ENCODE measurements at places on chromosomes 3 and 15.

- DNase-seq, result no peak
These were observed 147.6 kb downstream of the KLF13 start for GRCh38 chr15:31474059-31474868.

- DNase-seq, result no peak
These were observed 9.3 kb downstream of the MOBP start for GRCh38 chr3:39476783-39477182.

GRCh38 chr15:25169318-25169717, 214.5 kb downstream of the SNRPN start:
- DNase-seq, result no peak

DNA sequence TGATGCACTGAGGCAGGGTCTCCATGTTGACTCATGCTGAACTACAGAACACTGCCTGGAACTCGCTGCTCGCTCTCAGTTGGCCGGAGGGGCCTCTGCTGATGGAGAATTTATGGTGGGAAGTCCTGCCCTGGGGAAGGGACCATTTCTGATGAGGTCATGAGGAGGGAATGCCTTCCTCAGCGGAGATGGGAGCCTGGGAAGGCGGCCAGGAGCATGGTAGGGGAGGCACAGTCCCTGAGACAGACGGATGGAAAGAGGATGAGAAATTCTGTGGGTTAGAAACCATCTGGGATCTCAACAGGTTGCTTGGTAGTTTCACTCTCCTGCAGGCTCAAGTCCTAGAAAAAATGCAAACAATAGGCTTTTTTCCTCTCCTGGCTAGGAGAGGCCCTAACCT, 56.8 kb upstream of the TPM1 start:
- DNase-seq, result peak; percentile 57

DNA sequence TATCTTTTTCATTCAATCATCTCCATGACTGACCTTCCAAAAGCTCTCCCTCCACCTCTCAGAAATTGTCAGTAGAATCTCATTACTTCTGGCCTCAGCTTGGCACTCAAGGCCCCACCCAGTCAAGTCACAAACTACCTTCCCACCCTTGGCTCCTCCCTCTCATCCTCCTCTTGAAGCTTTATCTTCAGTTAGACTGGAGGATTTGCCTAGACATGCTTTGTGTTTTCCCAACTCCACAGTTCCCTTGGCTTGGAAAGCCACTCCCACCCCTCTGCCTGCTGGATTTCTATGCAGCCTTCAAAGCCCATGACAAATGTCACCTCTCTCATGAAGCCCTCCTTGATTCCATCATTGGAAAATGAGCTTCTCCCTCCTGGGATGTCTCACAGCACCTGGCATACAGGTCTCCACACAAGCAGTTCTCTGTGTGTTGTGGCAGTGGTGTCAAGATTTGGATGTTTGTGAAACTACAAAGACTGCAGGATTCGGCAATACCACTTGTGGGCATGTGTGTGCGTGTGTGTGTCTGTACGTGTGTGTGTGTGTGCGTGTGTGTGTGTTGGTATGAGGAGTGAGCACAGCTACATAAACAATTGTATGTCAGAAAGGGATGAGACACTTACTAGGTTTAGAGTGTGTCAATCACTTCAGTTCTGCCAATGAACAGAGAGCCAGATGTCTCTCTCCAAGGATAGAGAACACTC, 45.3 kb upstream of the VPS8 start:
- peak; percentile 45 for DNase-seq

DNA sequence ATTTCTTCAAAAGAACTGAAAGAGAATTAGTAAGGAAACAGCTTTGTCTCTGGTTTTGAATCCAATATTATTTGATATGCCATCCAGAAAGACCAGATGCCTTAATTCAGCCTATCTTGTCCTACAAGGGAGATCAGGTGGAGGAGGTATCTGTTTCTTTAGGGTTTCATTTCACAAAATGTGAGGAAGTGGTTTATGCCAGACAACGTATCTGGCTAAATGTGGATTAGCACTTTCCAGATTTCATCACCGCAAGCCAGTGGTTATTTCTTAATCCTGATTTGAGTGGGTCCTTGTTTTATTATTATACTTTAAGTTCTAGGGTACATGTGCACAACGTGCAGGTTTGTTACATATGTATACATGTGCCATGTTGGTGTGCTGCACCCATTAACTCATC, 271.1 kb downstream of the EBLN2 start:
- no peak for DNase-seq

- no peak for DNase-seq
These were observed 38.6 kb downstream of the TAFA4 start for GRCh38 chr3:68893600-68894239.

DNA sequence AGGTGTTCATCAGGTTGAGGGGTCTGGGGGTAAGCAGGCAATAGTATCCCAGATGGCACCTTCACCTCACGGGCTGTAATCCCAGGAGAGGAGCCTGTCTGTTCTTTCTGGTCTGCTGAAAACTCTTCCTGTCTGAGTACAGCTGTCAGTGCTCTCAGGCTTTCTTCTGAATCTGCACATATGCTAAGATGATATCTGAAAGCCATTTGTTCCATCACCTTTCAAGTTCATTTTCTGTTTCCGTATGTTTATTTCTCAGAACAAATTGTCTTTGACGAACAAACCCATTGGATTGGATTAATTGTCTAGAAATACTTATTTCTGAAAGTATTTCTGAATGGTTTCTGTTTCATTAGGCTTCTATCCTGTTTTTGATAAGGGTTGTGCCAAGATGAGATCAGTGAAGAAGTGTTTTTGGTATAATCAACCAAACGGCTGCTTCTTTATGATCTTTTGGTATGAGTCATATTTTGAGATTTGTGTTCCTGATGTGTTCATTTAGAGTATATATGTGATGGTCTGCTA, 13.3 kb downstream of the ZNF592 start:
- no peak for DNase-seq

GRCh38 chr3:129398803-129399144, 29.7 kb downstream of the EFCAB12 start:
- no peak for DNase-seq

GRCh38 chr3:87575550-87575949, 299.2 kb upstream of the POU1F1 start:
- no peak for DNase-seq

DNA sequence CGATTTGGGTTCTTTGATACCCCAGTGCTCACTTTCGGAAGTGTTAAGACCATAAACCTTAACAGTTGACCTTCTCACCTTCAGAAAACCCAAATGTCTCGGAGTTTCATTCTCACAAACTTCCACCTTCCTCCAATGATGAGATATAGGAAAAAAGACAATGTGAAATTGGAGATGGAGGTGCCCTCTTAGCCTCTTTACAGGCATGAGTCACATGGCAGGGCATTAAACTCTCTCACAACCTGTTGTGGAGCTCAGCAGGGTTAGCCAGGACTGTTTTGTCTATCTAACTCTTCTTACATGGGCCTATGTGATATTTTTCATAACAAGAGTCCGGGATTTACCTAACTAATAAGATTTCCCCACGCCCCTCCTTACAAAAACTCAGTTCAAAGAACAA, 10.7 kb downstream of the AGTR1 start:
- no peak for DNase-seq

- DNase-seq, result no peak
These were observed 36.2 kb downstream of the UMPS start for GRCh38 chr3:124766113-124767095.

GRCh38 chr15:89785064-89785773, 9.1 kb downstream of the MESP2 start:
- DNase-seq, result no peak

- no peak for DNase-seq
These were observed 11.2 kb downstream of the LRIG1 start for GRCh38 chr3:66489581-66489980.

DNA sequence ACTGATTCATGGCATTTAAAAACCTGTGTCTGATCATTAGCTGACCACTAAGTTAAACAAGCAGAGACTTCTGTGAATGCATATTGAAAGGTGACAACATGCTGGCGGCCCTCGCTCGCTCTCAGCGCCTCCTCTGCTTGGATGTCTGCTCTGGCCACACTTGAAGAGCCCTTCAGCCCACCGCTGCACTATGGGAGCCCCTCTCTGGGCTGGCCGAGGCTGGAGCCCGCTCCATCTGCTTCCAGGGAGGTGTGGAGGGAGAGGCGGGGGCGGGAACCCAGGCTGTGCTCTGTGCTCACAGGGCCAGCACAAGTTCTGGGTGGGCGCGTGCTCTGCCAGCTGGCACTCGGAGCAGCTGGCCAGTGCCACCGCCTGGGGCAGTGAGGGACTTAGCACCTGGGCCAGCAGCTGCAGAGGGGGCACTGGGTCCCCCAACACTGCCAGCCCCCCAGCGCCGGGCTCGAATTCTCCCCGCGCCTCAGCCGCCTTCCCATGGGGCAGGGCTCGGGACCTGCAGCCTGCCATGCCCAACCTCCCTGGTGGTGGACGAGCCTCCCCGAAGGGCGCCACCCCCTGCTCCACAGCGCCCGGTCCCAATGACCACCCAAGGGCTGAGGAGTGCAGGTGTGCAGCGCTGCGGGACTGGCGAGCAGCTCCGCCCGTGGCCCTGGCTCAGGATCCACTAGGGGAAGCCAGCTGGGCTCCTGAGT, 252.4 kb downstream of the ZIC4 start:
- DNase-seq, result no peak
